ENCODE measurements at places on chromosomes 16 and 17.

- no peak for DNase-seq
These were observed 34.6 kb downstream of the KANSL1 start for GRCh38 chr17:46158323-46159296.

DNA sequence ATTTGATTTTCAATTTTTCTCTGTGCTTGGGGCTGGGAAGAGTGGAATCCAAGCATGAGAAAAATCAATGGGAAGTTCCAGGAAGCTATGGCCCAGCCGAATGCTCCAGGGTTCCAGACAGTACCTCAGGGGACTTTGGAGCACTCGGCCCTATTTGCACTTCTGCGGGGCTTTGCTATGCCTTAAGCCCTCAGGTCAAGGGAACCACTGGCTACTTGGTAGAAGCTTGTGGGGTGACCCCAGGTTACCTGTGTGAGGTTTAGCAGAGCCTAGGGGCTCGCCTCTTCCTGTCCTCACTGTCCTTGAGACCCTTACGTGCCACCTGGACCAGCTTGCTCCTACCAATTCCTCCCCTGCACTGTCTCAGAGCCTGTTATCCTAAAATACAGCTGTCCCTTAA lies 121.3 kb downstream of the MGAT5B start:
- no peak for DNase-seq

DNA sequence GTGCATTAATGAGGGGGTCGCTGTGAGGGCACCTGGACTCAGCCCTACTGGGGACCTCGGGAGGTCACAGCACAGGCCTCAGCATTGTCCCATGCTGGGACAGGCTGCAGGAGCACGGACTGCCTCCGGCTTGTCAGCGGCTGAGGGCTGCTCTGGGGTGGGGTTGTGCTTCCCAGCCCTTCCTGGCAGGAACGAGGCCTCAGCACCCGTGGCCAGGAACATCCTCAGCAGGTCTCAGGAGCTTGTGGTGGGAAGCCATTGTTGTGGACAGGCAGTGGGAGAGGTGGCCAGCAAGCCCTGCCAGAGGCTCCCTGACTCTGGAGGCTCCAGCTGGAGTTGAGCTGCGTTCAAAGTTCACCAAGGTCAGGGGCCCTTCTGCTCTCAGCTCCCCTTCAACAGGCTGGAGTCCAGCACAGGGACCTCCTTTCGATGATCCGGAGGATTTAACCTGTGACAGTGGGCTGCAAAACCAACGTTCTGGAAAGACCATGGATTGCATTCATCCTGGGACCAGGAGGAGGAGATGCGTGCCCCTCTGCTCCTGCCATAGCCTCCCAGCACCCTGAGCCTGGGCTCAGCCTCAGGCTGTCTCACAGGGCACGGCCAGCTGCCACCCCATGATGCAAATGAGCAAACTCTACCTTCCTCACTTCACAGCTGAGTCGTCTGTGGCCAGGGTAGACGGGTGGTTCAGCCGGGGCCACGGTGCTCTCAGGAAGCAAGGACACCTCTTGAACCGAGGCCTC lies 32.6 kb downstream of the FOXL1 start:
- no peak for DNase-seq

GRCh38 chr17:40093005-40093579 lies 7.3 kb downstream of the NR1D1 start:
- no peak for DNase-seq

DNA sequence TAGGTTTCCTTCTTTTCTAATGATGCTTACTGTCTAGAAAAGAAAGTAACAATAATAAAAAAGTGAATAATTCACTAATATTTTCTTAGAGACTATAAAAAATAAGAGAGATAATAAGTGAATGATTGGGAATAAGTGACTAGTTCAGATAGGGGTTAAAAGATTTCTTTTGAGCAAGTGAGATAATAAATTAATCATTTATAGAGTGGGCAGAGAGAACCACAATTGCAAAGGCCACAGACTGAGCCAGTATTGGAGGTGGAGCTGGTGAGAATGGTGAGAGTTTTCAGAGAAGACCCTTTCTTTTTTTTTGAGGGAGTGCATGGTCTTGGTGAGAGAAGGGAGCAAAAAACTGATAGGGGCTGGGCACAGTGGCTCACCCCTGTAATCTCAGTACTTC lies 159.1 kb upstream of the SALL1 start:
- DNase-seq, result no peak

DNA sequence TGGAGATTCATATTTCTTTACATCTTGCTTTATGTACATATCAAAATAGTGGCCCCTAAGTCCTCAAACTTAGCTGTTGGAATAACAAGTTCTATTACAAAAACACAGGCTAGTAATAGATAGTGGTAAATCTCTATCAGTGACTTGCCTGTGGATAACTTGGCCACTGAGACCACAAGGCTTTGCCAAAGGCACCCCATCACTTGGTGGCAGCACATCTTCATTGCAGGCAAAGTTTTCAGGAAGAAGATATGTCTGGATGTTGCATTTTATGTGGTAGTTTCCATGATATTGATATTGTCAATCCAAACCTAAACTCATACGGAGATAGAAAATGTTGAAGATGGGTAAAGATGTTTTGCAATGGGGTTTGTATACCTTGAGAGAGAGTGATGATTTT lies 58.5 kb downstream of the KNOP1 start:
- DNase-seq, result no peak

DNA sequence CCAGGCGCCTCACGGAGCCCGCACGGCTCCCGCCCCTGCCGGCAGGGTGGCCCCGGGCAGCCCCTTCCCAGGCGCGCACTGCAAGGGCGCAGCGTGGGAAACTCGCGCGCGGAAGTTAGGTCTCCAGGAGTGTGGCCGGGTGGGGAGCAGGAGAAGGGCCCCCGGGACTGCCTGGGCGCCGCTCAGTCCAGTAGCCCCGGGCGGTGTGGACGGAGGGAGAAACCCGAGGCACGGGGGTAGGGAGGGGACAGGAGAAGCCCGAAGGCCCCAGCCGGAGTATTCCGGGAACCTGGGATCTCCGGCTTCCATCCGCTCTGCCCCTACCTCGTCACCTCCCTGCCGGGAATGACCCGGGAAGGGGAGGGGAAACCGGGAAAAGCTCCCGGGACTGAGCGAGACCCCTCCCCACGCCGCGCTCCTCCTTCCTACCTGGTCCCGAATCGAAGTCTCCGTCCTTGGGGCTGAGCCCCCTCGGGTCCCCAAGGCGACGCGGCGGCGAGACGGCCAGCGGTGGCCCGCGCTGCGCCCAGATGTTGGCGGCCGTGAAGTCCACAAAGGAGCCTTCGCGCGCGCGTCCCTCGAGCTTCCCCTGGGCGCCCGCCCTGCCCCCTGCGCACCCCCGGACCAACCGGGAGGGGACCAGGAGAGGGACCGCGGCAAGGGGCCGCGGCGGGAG lies 418 bp downstream of the SOCS3 start:
- no peak for DNase-seq

GRCh38 chr16:1105888-1106620 lies 10.0 kb upstream of the C1QTNF8 start:
- DNase-seq, result no peak

DNA sequence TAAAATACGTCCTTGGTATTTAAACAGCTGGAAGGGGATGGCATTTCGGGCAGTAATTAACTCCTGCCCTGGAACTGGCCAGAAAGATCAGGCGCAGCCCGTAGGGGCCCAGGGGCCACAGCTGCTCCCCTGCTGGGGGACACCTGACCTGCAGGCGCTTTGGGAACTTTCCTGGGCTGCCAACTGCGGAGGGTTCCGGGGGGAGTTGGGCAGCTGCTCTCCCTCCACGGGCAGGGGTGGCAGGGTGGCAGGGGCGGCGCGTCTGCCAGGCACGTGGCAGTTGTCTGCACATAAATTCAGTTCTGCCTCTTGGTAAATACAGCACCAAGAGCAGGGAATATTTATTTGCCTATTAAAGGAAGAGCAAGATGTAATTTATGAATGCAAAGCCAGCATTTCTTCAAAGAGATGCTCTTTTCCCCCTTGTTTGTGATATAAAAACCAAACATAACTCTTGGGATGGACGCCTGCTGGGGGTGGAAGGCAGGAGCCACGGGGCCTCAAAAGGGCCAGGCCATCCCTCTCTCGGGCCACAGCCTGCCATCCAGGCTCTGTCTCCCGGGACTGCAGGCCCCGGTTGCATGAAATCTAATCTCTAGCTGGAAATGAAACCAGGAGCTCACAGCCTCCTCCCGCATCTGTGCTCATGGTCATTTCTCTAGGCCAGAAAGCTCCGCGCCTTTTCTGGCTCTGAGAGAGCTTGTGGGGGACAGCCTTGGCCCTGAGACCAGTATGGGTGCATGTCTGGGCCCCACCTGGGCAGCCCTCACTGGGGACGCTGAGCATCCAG lies 29.9 kb upstream of the CHMP6 start:
- no peak for DNase-seq

- no peak for DNase-seq
These were observed 8.3 kb downstream of the CNTNAP1 start for GRCh38 chr17:42690596-42690995.

DNA sequence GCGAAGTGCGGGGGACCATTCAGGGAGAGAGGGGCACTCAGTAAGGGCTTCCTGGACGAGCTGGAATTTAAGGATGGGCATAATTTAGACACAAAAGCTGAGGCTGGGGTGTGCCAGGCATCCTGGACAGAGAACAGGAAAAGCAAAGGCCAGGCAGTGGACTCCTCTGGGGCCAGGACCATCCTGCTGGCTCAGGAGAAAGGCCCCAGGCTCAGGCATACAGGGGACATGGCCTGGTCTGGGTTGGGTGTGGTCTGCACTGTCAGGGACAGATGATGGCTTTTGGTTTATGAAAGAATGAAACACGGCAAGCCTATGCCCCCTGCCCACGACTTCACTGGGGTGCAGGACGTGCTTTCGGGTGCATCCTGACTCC lies 48.9 kb upstream of the DOC2B start:
- no peak for DNase-seq

DNA sequence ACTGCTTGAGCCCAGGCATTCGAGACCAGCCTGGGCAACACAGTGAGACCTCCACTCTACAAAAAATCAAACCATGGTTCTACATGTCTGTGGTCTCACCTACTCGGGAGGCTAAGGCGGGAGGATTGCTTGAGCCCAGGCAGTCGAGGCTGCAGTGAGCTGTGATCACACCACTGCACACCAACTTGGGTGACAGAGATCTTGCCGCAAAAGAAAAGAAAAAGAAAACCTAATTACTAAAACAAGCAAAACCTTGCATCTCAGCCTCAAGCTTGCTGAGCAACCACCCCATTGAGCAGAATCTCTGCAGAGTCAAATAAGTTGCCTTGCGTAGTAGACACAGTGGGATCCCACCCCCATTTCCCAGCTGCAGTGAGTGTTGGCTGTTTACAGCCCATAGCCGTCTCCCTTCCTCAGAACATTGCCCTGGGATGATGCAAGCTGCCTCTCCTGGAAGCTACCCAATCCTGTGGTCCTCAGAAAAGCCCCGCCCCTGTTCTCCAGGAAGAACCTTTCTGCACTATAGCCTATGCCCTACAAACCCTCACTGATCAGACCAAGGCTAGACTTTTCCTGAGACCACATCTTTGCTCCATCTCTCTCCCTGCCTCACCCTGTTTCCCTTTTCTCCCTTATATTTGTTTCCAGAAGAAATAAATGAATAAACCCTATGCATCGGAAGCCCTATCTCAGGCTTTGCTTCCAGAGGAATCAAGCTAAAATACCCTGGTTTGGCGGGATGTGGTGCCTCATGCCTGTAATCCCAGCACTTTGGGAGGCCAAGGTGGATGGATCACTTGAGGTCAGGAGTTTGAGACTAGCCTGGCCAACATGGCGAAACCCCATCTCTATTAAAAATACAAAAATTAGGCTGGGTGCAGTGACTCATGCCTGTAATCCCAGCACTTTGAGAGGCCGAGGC lies 16.7 kb upstream of the ERN2 start:
- DNase-seq, result no peak

DNA sequence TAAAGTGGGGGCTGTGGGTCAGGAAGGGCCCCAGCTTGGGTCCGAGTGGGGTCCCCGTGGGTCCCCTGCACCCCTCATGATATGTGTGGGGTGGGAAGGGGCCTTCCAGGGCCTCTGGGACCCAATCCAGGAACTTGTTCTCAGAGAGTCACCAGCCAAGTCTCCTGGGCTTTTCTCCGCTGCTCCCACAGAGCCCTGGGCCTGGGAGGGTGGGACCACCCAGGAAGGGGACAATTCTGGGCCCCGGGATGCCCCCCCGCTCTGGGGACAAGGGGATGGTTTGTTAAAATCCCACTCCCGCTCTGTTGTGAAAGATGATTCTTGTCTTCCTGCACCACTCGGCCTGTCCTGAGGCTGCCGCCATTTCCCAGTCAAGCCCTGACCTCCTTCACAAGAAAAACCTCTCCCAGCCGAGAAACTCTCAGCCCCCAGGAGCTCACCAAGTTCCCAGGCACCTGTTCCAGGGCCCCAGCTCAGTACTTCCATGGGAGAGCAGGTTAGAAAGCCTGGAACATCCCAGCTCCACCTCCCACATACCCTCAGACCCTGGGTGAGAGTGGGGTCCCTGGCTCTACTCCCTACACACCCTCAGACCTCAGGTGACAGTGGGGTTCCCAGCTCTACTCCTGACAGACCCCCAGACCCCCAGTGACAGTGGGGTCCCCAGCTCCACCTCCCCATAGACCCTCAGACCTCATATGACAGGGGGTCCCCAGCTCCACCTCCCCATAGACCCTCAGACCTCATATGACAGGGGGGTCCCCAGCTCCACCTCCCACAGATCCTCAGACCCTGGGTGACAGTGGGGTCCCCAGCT lies 75.1 kb downstream of the METRNL start:
- DNase-seq, result no peak

- no peak for DNase-seq
These were observed 56.8 kb downstream of the MED13 start for GRCh38 chr17:62008294-62008693.

DNA sequence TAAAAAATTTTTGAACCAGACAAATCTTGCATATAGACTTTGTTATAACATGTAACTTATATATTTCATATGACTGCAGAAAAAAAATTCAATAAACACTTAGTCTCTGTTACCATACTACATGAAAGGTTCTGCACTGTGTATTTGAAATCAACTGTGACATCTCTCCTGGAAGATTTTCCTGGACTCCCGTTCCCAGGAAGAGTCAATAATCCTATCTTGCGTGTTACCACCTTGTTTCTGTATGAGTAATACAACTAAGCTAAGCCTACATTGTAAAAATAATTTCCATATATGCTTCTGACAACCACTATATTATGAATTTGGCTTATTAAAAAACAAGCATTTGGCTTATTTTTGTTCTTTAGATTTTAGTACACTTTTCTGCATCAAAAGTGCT lies 665.6 kb upstream of the SOX9 start:
- DNase-seq, result no peak

- DNase-seq, result no peak
These were observed 35.8 kb downstream of the LITAF start for GRCh38 chr16:11550791-11551498.

DNA sequence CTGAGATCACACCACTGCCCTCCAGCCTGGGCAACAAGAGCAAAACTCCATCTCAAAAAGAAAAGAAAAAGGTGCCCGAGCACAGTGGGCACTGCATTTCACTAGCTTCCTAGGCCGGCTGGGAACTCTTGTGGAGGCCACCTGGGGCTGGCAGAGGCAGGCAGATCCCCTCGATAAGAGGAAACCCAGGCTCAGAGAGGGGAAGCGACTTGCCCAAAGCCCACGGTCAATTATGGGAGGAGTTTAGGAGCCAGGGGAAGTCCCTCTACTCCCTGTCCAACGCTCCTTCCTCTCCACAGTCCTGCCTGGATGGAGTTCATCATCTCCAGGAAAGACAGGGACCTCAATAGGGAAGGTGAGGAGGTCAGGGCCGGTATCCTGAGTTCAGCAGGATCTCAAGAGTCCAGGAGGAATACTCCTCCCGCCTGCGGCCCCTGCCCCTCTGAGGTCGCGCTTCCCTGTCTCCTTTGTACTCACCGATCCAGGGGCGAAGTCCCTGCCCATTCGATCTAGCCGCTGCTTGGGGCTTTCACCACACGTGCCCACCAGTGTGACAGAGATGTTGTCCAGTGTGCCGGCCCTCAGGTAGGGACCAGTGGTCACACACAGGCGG lies 841 bp downstream of the ALOXE3 start:
- DNase-seq, result no peak

Measured in stimulated activated CD8-positive, alpha-beta memory T cell treated with anti-CD3 and anti-CD28 coated beads, Interleukin-7, amount 100 ng/mL, for 4 hours (primary cell).